BE2C (cell line): ENCODE measurements at places on chromosomes 16 and 17.

GRCh38 chr17:42414704-42415409 is 8.2 kb downstream of the CAVIN1 start:
- DNase-seq, result no peak

GRCh38 chr17:75913537-75914210 is 9.0 kb upstream of the MRPL38 start:
- no peak for DNase-seq

DNA sequence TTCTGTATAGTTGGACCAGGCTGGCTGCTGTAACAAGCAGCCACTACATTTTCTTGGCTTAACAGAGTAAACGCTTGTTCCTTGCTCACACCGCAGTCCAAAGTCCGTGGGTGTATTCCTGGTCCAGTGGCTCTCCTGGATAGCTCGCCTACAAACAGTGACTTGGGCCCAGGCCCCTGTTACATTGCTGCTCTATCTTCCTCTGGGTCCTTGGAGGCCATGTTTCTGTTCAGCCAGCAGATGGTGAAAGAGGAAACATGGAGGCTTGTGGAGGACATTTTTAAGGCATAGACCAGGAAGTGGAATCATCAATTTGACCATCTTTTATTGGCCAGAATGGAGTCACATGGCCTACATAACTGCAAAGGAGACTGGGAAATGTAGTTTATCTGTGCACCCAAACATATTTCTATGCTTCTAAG is 55.1 kb downstream of the ATP2C2 start:
- no peak for DNase-seq

DNA sequence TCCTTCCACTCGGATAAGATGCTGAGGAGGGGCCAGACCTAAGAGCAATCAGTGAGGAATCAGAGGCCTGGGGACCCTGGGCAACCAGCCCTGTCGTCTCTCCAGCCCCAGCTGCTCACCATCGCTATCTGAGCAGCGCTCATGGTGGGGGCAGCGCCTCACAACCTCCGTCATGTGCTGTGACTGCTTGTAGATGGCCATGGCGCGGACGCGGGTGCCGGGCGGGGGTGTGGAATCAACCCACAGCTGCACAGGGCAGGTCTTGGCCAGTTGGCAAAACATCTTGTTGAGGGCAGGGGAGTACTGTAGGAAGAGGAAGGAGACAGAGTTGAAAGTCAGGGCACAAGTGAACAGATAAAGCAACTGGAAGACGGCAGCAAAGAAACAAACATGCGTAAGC is 12.4 kb downstream of the TP53 start:
- no peak for DNase-seq

GRCh38 chr17:80138856-80139426 is 8.0 kb downstream of the EIF4A3 start:
- no peak for DNase-seq

GRCh38 chr17:39195568-39196160 is 1.8 kb downstream of the CACNB1 start:
- DNase-seq, result no peak

DNA sequence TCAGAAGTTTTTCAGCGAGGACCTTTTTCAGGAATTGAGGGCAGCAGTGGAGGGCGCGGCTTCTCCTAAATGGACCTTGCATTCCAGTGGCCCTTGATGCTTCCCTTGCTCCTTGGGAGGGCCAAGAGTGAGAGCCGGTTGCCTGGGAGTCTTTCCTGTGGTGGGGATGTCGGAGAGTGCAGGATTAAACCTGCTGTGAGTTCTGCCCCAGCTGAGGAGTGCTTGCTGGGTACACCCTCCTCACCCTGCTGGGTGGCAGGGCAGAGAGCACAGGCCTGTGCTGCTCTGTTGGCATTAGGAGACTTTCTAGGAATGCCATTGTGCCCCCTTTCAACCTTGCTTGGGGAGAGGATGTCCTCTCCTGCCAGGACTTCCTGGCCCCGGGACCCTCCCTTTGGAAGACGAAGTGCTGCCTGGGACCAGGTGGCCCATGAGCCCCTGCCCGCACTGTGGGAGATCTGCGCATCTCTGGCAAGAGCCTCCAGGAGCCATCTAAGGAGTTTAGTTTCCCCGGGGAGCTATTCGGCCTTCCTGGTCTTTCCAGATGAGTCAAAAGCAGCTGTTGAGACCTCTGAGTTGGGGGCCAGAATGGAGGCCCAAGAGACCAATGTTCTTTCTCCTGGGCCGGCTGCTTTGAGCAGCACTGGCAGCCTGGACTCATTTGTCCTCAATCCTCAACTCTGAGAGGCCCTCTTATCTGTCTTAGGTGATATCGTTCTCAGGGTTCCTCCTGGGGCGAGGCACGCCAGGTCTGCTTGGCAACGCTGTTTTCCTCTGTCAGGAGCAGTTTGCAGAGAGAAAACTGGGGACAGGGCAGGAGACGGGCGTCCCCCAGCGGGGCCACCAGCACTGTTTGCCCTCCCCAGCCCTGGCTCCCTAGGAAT is 5.6 kb downstream of the LLGL2 start:
- no peak for DNase-seq

- DNase-seq, result peak; percentile 84
These were observed 32.6 kb upstream of the TAC4 start for GRCh38 chr17:49880291-49881053.

GRCh38 chr16:21524068-21524751 is 75.2 kb upstream of the METTL9 start:
- no peak for DNase-seq
